ENCODE measurements at places on chromosomes 12 and 14.
A peak's percentile ranks its signal among the peaks of the same experiment; 100 is the strongest.

- DNase-seq: no peak
Observed at GRCh38 chr12:45977620-45978019, 12.8 kb downstream of the SCAF11 start.

DNA sequence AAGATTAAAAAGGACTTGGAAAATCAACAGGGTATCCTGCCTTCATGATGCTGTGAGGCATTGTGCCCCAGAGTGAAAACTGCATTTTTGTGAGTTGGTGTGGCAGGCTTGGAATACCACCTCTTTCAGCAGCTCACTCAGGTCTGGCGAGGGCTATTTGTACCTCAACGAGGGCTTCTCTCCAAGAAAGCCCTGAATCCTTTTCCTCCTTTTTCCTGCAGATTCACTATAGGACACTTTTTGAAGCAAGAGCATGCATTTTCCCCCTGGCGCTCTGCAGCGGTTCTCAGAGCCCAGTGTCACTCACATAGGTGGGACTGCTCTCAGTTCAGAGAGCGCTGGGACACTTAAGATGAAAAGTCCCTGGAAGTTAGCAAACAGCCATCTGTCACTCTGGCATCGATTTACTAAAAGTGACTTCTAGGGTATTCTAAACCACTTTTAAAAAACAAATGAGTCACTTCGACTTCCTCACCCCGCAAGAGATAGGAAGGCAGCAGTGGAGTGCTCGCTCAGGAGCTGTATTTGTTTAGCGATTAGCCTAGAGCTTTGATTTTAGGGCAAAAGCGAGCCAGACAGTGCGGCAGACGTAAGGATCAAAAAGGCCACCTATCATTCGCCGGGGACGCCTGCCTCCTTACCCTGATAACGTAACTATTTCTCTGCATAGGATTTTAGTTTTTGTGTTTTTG lies 782 bp upstream of the LGR5 start:
- DNase-seq: no peak

- no peak for DNase-seq
Observed at GRCh38 chr12:97024393-97024792, 117.3 kb downstream of the NEDD1 start.

DNA sequence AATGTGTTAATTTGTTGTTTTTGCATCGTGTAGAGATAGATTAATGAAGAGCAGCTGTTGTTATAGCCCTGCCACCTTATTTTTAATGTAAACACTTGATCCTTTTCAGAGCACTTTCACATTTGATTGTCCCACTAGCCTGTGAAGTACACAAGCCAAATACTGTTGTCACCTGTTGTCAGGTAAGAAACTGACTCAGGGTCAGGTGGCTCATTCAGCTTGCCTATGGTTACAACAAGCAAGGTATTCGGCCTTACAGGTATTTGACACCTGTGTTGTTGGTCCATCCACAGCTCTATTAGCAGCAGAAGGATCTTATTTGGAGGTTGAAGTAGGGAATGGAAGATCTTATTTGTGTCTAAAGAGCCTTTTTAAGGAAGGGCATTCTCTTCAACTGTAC lies 108.9 kb downstream of the GPR135 start:
- no peak for DNase-seq

DNA sequence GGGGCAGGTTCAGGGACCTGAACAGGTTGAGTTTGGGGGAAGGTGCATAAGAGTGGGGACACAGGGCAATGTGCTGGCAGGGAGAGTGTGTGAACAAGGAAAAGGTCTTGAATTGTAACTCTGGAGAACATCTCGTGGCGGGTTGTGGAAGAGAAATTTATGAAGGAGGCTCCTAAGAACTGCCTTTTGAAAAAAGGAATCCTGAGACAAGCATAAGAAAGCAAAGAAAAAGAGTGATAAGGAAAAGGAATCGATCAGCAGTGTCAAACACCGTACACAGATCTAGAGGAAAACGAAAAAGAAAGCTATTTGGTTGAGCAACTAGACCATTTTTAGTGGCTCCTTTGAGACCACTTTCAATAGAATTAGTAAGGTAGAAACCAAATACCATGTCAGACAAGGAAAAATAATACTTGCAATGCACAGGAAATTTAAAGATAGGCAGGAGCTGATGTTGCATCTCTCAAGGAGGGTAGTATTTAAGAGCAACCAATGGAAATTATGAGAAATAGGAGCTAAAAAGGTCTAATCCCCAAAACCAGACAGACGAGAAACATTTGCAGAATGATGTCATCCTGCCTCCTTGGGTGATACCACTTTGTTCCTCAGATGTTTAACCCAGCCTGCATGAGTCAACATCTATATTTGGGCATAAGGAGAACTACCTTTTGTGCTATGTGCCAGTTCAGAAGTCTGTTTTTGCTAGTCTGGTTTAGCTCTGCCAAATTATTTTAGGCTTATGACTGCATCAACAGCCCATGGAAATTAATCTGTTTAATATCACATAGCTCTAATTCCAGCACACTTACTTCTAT lies 64.5 kb upstream of the STK38L start:
- peak; percentile 59 for DNase-seq

GRCh38 chr12:66984962-66985361 lies 284.2 kb upstream of the CAND1 start:
- no peak for DNase-seq

DNA sequence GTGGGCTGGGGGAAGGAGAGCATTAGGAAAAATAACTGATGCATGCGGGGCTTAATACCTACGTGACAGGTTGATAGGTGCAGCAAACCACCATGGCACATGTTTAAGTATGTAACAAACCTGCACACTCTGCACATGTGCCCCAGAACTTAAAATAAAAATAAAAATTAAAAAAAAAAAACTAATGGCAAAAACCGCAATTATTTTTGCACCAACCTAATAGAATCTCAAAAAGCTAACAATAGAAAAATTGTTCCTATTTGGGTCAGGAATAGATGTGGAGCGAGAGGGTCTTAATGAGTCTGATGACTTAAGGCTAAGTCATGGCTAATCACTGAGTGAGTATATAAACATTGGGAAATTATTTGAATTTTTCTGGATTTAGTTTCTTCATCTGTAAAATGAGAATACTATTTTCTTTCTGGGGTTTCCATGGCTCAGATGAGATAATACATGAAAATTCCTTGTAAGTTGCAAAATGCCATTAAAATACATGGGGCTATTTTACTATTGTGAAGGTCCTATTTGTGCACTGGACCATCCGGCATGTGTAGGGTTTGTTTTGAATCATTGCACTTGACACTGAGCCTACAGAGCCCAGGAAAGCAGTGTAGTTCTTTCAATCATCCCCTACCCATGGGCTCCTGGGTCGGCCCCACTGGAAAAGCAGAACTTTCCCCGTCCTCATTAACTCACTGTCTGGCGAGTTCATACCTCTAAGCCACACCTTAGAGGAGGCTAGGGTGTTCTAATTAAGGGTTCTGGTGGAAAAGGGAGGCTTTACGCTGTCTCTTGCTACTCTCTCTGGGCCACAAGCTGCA lies 164.1 kb upstream of the NTF3 start:
- DNase-seq: no peak

DNA sequence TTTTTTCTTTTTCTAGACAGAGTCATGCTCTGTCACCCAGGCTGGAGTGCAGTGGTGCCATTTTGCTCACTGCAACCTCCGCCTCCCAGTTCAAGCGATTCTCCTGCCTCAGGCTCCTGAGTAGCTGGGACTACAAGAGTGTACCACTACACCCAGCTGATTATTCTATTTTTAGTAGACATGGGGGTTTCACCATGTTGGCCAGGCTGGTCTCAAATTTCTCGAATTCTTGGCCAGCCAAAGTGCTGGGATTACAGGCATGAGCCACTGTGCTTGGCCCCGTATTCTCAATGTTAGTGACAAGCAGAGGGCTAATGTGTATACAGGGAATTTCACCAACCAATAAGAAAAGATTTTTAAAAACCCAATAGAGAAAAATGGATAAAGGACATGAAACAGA lies 8.4 kb downstream of the PLBD2 start:
- no peak for DNase-seq

DNA sequence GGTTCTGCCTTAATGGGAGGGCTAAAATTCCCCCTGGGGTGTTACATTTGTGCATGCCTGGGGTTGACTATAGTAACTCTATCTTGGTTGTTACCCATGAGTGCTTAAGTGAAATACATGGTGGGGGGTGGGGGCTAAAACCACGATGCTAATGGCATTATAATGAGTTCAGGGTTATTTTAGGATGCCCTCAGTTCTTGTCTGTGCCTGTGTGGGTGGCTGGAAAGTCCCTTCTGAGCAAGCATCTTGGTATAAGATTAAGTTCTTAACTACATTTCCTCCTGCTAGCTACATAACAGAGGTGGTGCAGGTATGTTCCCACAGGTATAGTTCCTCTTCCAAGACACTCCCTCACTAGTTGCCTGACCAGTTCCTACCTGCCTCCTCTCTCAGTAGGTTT lies 822.3 kb downstream of the LRFN5 start:
- DNase-seq: peak; percentile 5

DNA sequence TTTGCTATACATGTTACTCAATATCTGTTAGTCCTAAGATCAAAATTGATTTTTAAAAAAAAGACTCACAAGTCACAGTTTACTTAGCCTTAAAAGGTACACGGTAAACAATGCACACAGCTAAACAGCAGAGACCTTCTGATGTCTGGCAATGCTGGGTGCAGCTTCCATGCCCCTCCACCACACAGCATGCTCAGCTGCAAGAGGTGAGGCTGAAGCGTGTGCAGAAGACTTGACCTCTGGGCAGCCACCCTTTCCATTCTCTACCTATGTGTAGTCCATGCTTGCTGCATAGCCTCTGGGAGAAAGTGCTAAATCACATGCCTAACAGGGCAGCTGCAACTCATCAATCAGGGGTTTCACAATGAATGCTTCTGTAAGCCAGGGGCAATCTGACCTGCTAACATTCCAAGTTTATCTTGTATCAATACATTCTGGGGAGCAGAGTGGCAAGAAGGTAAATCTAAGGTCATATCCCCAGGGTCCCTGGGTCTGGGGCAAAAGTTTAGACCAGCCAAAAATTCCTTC lies 44.5 kb upstream of the AMN1 start:
- no peak for DNase-seq

GRCh38 chr14:61973981-61974380 lies 211.8 kb downstream of the SNAPC1 start:
- DNase-seq: no peak

DNA sequence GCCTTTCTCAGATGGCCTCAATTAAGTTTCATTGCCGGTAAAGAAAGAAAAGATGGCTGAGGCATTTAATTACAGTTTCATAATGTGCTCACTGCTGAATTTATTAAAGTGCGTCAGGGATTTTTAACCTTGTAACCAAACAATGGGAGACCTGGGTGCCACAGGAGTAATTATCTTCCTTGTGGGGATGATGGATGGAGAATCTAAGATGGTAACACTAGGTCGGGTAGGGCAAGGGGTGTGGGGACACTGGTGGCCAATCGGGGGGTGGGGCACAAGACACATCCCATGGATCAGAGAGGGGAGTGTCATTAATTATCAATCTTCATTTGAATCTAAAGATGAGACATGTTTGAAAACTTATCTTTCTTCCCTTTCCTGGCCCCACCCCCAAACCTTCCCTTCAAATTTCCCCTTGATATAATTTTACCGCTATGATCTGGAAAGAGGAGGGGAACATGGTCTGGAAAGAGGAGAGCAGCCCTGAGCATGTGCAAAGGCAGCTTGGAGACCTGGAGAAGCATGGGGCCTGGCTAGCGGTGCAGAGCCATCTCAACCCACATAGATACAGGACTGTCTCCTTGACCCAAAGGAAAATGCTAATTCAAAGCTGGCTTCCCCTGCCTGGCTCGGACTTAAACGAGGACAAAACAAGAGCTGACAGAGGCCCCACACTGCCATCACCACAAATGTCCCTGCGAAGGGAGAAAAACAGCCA lies 231.3 kb upstream of the NOS1 start:
- DNase-seq: no peak

GRCh38 chr14:72352012-72352411 lies 419.8 kb downstream of the RGS6 start:
- no peak for DNase-seq

DNA sequence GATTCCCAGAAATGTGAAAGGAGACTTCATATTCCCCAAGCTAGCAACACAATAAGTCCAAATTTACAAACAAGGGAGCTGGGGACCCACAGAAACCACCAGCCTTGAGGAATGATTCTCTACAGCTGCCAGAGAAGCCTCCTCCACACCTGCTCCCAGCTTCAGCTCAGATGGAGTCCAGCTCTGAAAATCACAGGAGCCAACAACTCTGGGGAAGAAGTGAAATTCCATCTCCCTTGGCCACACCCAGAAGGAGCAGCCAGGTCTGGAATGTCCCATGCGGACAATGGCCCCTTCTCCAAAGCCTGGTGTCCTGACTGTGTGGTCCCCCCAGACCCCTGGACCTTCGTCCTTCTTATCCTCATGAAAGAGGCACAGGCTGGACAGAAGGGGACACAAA lies 45.4 kb downstream of the SYNE3 start:
- DNase-seq: no peak

DNA sequence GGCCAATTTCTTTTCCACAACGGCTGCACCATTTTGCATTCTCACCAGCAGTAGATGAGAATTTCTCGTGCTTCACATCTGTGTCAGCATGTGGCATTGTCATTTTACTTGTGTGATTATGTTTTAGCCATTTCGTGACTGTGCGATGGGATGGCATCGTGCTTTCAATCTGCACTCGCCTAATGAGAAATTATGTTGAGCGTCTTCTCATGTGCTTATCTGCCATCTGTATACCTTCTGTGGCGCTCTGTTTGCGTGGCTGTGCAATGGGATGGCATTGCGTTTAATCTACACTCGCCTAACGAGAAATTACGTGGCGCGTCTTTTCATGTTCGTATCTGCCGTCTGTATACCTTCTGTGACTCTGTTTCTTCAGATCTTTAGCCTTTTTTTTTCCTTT lies 14.9 kb upstream of the GPR132 start:
- DNase-seq: no peak

DNA sequence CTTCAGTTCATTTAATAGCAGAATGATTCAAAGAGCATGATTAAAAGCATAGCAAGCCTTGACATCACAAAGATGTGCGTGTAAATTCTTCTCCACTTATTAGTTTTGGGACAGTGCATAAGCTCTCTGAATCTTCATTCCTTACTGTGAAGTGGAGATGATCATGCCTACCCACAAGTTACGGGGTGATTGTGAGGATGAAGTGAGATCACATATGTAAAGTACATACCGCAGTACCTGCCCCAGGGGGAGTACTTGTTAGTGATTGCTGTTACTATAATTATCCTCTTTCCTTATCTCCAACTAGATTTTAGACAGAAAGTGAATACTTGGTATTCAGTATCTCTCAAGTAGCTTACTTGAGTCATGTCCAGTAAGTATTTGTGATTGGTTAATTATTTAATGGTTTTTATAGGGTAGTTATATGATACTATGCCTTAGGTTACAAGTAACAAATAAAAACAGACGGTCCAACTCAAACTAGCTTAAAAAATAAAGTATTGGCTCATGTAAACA lies 6.0 kb downstream of the RAD9B start:
- no peak for DNase-seq

DNA sequence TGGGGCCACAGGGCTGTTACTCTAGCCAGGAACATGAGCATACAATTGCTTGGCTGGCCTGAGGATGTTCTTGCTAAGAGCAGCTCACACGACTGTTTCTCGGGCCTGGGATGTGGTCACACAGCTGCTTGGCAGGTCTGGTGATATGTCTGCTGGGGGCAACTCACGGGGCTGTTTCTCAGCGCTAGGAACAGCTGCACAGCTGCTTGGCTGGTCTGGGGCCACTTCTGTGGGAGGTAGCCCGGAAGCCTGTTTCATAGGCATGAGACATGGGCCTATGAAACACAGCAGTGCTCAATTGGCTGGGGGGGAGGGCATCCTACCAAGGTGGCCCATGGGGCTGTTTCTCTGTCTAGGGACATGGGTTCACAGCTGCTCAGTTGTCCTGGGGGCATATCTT lies 73.4 kb upstream of the DDHD1 start:
- no peak for DNase-seq

Measured in GM10248 (cell line).